ENCODE measurements at places on chromosomes 5 and 9.

DNA sequence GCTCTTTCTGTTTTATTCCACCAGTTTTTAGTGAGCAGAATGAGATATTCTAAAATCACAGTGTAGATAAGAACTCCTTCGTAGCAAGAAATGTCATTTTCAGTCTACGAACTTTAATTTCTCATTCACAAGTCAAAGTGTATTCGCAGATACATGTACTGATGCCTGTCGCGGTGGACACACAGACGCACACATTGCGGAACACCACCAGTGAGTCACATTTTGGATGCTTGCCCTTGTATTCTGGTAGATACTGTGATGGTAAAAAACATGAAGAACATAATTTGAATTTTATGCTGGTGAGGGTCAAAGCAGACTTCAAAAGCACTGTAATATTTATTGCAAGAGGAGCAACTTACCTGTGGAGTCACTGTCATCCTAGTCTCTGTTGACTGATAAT lies 4.7 kb upstream of the C9orf57 start:
- no peak for DNase-seq

DNA sequence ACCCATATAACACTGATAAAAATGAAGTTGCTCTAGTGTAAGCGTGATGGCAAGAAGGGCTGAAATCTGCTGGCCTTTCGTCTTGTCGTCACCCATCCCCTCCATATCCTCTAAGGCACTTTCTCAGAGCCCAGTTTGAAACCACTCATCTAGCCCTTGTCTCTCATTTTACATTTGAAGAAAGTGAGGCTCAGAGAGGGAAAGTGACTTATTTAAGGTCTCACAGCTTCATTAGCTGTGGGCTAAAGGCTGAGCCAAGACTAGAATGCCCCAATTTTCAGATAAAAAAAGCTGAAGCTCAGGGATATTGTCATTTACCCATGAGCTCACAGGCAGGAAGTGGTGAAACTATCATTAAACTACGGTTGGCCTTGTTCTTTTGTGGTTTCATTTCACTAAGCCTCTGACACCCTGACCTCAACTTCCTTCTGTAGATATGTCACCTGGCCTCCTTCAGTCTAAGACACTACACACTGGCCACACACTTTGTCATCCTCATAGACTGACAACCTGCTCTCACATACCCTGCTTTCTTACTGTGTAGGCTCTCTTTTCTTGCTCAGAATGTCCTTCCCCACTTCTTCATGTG lies 176.7 kb upstream of the DMAC1 start:
- DNase-seq, result no peak

DNA sequence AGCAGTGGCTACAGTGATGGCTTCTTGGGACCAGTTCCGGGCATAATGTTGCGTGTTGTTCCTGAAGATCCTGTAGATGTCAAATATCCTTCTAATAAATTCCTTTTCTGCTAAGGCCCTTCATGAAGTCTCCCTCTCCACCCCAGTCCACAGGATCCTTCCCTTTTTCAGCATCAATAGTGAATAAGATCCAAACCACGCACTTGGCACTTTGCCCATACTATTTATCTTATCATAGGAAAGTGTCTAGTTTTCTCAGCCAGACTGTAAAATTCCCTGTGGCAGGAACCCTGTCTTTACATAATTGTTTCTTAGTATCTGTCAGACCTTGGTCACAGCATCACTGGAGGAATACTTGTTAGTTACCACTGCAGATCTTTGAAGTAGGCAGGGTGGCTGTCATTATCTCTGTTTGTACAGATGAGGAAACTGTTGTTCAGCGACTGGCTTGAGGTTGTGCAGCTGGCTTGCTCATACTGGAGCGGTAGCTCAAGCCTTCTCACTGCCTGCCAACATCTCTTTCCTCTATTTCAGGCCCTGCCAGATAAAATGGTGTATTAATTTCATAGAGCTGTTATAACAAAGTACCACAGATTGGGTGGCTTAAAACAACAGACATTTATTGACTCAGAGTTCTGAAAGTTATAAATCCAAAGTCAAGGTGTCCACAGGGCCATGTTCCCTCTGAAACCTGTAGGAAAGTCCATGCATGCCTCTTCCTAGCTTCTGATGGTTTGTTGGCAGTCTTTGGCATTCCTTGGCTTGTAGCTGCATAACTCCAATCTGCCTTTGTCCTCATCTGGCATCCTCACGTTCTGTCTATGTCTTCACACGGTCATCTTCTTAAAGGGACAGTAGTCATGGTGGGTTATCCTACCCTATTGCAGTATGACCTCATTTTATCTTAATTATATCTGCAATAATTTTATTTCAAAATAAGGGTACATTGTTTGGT lies 33.5 kb upstream of the APC start:
- no peak for DNase-seq

DNA sequence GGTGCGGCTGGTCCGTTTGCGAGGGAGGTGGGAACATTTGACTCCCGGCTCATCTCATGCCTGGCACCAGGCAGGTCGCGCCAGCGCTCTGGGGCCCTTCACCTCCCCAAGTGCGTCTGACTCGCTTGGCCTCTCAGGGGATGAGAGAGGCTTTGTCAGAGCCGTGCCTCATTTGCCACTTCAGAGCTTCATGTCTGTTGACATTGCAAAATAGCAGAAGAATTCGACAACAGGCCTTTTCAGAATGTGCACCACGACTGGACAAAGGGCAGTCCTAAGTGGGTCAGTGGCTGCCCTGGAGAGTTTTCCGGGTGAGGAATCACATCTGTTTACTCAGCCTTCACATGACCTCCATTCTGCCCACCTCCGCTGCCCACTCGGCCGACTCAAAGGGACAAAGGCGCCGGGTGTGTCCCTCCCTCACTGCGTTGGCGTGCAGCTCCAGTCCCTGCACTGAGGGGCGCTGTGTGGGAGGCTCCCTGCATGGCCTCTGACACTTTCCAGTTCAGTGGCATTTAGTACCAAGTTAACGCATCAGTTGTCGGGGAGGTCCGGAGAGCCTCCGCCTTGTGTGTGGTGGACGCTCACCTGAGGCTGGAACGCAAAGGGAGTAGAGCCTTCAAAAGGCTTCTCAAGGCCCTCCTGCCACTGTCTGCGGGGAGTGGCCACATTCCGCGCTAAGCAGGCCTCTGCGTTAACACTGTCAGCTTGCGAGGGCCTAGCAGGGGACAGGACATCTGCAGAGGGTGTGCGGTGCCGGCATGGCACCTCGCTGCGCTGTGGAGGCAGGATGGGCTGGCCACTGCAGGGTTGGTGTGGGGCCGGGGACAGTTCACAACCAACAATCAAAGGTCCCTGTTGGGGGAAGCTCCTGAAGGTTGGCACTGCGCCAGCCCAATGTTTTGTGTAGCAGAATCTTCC lies 171.5 kb downstream of the NXNL2 start:
- DNase-seq, result no peak

DNA sequence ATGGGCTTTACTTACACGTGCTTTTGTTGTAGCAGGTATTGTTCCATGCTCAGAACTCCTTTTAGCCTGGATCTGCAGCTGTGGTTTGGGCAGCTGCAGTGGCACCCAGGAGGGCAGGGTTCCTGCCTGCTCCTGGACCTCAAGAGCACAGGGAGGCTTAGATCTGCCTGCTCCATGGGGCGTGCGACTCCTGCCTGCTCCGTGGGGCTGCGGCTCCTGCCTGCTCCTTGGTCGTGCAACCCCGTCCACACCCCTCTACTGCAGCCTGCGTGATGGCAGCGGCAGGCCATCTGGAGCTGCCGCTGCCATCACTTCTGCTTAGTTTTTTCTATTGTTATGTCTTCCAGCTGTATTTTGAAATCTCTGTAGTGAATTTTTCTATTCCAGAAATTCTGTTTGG lies 11.7 kb upstream of the UGT3A2 start:
- DNase-seq, result peak; percentile 5

DNA sequence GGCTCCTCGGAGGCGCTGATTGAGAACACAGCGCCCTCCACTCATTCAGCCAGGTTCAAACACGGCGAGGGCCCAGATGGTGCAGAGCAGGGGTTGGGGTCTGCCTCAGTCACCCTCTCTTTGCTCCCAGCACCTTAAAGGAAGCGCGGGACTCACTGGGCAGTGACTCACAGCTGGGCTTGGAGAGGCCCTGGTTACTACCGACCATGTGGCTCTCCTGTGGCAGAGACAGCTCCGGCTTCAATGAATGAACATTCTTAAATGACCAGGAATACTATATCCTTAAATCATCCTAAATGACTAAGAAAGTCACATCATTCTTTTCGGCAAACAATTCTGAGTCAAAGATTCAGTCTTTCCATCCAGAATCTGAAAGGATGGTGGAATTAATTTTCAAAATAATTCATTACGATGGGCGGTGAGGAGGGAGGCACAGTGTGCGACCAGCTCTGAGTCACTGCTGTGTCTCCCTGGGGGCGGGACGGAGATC lies 1.6 kb upstream of the INPP5E start:
- no peak for DNase-seq

DNA sequence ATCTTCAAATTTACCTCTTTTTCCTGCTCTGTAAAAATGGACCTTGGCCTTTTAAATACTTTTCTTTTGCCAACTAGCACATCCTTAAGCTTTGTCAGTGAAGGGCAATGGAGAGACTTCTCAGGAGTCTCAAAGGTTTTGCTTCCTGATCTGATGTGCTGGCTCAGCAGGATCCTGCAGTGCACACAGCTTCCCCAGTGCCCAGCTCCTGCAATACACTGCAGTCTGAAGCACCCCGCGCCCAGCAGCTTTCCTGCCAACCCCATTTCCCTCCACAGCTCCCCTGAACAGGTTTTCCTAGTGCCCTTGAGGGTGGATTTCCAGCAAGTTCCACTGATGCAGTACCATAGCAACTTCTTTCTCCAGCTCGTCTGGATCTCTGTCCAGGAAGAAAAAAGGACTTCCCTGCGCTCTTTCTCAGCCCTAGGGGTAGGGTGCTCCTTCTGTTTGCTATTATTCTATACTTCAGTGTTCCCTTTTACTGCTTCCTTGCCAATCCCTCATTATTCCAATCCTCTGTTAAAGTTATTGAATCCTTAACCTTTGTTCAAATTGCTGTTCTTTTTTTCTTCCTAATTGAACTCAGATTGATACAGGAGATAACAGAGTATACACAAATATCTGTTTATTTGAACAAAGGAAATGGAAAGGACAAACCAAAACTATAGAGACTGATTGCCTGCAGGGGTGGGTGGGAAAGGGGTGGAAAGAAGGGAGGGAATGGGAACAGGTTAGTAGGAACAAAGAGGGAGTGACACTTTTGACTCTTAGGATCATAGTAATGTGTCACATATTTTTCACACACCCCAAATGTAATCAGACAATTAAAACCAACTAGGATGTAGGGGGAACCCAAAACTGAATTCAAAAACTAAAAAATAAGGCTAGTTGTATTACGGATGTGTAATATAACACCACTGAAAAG lies 8.5 kb downstream of the SNAPC3 start:
- no peak for DNase-seq

DNA sequence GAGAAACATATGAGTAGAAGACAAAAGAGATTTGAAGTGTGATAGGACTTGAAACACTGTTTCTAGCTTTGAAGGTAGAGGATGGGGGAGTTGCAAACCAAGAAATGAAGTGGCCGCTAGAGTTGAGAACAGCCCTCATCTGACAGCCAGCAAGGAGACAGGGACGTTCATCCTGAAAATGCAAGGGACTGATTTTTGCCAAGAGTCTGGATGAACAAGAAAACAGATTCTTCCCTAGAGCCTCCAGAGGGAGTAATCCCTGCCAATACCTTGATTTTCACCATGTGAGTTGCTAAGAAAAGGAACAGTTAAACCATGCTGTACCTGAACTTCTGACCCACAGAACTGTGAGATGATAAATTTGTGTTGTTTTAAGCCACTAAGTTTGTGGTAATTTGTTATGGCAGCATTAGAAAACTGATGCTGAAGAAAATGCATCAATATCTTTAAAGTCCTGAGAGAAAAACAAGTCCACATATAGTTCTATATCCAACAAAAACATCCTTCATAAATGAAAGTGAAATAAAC lies 154.0 kb upstream of the ADAMTSL1 start:
- DNase-seq, result no peak

- DNase-seq, result no peak
These were observed 60.0 kb downstream of the MEGF9 start for GRCh38 chr9:120654272-120654671.

DNA sequence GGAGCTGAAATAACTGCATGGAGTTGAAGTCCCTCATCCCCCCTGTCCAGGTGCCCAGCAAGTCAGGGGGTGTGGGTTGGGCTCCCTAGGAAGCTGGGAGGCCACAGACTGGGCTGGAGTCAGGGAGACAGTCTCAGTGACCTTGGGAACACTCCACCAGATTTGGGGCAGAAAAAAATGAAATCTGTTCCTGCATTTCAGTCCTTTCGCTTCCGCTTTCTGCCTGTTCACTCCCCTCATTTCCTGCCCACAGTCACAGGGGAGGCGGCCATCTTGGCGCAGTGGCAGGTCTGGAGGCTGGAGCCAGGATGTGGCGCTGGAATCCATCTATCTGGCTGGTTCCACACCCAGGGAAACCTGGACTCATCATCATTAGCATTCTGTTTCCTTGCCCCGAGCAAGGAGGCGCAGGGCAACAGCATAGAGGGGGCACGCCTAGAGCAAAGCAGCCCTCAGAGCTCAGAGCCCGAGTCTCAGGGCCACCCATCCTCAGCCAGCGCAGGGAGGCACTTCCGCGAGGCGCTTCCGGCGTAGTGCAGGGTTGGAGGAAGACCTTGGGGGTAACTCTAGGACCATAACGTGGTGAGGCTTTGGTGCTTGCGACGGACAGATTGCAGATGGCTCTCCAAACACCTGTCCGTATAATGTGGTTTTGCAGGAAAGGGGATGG lies 86.2 kb upstream of the HSPA9 start:
- no peak for DNase-seq

- no peak for DNase-seq
These were observed 73.3 kb downstream of the NNT start for GRCh38 chr5:43676083-43676840.

- DNase-seq, result no peak
These were observed 607.1 kb downstream of the TLE1 start for GRCh38 chr9:81082221-81082620.

DNA sequence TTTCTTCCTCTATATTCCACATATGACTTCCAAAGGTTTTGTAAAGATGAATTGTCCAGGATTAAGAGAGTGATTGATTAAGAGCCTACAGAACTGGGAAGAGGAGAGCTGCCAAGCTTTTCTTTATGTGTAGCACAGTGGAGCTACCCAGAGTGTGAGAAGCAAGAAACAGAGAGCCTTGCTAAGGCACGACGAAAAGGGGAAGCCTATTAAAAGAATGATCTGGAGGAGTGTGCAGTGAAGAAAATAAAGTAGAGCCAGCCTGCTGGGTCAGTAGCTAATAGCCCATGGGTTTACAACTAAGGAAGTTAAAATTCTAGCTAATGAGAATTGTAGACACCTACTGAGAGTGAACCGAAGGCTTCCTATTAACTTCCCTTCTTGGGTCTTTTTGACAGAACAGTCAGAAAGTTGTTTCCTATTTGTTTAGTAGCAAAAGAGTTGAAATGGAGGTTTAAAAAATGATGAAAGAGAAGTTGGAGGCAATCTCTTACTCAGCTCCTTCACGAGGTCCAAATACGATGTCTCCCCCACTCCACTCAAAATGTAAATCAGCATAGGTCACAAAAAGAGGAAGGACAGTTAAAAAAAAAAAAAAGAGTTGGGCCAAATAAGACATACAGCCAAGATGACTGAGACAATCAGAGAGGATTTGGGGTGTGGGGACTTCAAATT lies 957 bp upstream of the PRR16 start:
- DNase-seq, result no peak

GRCh38 chr9:112037281-112038016 lies 137.6 kb downstream of the SUSD1 start:
- no peak for DNase-seq
